NCI-H1694 treated with DMSO at 0.1 percent for 48 hours (cell line): ENCODE measurements at places on chromosomes 2 and 18.

DNA sequence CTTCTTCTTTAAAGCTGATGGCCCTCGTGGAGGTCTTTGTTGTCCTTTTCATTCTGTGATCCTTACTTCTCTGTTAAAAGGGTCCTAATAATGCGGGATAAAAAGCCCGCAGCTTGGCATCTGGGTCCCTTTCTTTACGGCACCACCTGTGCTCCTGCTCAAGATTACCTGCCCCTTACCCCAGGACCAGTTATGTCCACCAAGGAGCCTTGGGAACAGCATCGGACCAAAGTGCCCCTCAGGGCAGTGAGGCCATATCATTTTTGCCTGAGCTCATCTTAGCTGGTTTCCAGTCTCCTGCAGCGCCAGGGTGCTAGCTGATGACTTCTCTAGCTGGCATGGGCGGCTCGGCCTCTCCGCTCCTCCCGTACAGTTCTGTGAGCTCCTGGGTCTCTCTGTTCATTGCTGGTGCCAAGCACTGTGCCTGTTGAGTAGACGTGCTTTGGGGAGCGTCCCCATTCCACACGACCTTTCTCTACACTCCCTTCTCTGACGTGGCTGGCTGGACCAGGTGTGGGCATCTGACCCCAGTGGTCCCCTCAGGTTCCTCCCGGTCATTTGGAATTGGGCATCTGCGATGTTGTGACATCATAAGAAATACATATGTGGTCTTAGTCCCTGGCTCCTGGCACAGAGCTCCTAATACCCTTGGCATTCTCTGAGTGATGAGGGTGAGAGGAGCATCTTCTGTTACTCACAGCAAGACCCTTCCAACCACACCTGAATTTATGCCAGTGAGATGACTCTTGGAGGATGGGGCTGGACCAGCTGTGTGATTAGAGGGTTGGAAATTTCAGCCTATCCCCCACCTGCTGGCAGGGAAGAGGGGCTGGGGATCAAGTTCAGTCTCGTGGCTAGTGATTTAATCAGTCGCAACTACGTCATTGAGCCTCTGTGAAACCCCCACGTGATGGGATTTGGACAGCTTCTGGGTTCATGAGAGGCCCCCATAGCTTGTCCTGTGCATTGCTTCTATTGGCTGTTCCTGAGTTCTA lies 134.2 kb upstream of the HS6ST1 start:
- no peak for DNase-seq

DNA sequence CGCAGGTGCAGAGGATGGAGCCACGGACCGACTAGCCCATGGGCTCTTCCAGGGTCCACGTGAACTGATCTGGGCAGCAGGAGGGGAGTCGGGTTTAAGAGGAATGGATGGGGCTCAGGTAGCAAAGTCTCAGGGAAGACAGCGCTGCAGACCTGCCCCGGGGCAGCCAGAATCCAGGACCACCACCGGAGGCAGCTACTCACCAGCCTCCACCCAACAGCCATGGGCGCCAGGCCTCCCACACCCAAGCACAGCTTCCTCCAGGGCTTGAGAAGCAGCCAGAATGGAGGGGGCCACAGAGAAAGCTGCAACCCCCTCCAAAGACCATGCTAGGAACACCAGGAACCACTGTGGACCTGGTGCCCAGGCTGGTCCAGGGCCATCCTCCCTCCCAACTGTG lies 164.3 kb downstream of the TWIST2 start:
- DNase-seq, result no peak

DNA sequence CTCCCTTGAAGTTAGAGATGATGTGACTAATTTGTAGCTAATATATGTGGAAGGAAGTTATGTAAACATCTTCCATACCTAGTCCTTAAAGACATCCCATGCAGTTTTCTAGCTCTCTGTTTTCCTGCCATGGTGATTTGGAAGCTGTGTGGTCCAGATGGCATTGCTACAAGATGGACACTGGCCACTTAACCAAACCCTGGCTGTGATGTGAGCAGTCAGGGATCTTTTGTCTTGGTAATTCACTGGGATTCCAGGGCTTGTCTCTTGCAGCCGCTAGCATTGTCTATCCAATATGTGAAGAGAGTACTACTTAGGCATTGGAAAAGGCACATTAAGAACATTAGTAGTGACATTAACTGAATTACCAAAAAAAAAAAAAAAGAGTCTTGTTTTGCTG lies 139.9 kb upstream of the DOCK10 start:
- no peak for DNase-seq

- DNase-seq, result peak; percentile 40
These were observed 859 bp upstream of the INO80D start for GRCh38 chr2:206086716-206087350.
